ENCODE measurements at places on chromosomes 13 and 19.

GRCh38 chr13:105007166-105007808, 1528.2 kb downstream of the EFNB2 start:
- no peak for DNase-seq

DNA sequence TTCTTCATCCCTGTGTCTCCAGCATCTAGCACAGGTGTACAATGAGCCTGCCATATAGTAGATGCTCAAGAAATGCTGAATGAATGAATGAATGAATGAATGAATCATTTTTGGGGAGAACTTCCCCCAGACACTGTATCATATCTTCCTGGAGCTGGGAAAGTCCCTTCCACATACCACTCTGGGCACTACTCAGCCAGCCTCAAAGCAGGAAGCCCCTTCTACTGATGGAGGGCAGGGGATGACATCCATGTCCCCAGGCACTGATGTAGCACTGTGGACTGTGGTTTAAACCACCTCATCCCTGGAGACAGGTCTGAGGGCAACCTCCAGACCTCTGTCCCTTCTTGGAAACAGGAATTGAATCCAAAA, 4.8 kb downstream of the GNA15 start:
- no peak for DNase-seq

GRCh38 chr19:29551774-29552173, 26.0 kb downstream of the VSTM2B start:
- DNase-seq: no peak

GRCh38 chr13:46492946-46493345, 60.0 kb upstream of the LRCH1 start:
- DNase-seq: peak; percentile 89
